NCI-H82 (cell line): ENCODE measurements at places on chromosomes 11 and 22.

GRCh38 chr11:68012843-68013610, 2.9 kb downstream of the ALDH3B1 start:
- no peak for DNase-seq

- DNase-seq: no peak
Observed at GRCh38 chr22:19840059-19840458, 14.6 kb downstream of the GNB1L start.

GRCh38 chr11:61810671-61811175, 6.1 kb downstream of the FADS1 start:
- DNase-seq: no peak

- no peak for DNase-seq
Observed at GRCh38 chr11:23124249-23124648, 264.0 kb upstream of the CCDC179 start.

DNA sequence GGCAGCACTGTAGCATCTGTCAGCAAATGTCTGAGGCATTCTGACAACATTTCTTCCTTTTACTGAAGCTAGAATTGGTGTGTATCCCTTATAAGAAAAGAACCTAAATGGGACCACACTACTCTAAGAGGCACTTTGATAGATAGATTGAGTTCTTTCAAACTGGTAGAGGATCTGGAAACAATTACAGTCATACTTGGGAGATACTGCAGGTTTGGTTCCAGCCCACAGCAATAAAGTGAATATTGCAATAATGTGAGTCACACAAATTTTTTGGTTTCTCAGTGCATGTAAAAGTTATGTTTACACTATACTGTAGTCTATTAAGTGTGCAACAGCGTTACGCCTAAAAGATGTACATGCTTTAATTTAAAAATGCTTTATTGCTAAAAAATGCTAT, 96.9 kb downstream of the SBF2 start:
- no peak for DNase-seq

- DNase-seq: no peak
Observed at GRCh38 chr11:67082071-67082791, 25.6 kb downstream of the RHOD start.
